Nephron progenitor cell (in vitro differentiated cells): ENCODE measurements at places on chromosomes 3 and 15.

DNA sequence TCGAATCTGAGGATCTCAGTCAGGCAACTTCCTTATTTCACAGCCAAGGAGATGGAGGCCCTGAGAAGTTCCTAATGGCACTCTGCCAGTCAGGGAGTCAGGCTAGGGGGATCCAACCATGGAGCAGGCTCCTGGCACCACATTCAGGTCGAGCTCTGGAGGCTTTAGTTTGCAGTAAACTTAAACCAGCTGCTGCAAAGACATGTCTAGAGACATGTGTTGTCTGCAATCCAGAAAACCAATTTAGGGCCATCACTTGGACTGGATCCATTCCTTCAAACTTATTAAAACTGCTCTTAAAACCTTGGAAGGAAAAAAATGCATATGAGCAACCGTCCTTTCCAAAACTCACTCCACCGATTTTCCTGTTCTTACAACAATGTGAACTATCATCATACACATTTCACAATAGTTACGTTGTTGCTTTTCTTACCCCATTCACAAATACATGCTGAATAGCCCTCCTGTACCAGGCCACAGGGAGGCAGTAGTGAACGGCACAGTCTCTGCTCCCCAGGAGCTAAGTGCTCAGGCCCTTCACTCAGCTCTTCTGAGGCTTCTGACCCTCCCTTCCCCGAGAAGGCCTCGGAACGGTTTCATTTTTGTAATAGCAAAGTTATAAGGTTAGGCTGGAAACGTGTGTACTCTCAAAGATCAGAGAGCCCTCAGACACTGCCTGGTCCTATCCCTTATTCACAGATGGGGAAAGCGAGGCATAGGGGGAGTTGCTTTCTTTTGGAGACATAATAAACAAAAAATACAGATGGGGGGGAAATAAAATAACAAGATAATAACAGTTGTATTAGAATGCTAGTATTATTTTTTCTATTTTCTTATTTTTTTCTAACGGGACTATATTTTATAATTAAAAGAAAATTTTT lies 20.1 kb downstream of the RFT1 start:
- DNase-seq = no peak

DNA sequence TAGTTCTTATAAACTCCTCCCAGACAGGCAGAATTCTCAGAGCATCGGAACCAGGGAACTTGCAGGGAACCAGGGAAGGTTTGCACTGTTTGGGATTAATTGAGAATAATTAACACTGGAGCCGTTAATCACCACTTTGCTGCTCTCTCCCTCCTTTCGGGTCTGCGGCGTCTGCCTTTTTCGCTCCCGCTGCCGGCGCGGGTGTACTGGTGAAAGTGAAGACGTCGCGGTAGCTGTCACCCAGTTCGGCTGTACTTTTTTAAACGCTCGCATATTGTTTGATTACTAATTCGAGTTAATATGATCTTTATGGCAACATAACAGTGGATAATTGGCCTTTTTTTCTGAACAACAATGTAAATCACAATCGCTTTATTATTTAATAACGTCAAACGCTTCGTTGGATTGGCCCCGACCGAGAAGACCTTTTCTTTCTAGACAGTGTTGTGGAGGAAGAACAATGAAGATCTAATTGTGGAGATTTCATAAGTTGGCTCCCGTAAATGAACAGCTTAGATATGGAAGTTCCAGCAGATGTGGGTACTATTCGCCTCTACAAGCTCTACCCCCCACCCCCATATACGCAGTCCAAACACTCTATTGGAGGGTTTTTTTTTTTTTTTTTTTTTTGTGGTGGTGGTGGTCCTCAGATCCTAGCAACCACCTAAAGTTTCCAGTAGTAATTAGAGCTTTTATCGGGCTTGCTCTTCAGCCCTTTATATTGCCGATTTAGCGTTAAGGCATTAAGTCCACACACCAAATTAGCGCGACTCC lies 12.7 kb downstream of the SOX2 start:
- DNase-seq = no peak

DNA sequence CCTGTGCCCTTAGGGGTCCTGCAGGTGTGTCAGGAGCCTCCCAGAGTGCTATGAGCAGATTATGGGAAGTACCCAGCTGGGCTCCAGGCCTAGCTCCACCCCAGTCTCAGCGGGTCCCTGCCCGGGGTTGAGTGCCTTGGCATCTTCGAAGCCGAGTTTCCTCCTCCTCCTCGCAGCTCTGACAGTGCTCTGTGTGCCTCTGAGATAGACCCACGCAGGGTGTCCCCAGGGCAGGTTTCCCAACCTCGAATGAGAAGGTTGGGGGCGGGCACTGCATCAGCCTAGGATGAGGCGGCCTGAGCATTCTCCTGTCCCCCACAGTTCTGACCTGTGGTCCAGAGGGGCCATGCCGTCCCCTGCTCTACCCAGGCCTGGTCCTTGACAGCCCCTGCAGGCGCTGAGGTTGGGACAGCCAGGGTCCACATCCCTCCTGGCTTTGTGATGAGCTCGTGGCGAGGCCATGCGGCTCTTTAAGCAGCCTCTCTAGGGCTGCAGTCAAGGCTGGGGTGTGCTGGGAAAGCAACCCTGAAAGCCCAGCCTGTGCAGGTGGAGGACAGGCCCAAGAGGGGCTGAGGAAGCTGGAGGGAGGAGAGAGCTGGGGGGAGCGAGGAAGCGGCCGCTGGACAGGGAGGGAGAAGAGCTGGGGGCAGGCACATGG lies 20.2 kb upstream of the SKOR1 start:
- no peak for DNase-seq

DNA sequence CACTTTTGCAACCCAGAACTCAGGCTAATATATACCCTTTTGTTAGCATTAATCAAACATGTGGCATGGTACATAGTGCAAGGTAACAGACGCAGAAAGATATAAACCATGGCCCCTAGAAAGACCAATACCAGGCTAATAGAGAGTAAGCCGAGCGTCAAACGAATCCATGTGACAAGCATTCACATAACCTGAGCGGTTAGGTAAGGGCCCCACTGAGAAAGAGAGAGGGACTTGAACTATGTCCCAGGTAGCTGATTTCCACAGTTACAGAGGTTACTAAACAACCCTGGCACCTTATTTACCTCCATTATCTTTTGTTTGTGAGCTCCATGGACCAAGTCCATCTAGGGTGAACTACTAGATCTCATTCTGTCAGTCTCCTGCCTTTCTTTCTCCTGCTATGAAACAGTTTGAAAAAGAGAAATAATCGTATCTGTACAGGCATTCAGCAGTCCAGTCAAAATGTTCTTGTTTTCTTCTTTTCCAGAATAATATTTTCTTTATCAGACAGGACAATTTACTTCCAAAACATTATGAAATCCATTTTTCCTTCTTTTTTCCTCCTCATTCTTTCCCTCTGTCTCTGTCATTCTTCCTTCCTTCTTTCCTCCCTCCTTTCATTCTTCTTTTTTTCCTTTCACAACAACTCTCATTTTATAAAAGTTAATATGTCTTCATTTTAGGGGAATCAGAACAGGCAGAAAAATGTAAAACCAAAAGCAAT lies 30.5 kb upstream of the TNFSF10 start:
- no peak for DNase-seq

DNA sequence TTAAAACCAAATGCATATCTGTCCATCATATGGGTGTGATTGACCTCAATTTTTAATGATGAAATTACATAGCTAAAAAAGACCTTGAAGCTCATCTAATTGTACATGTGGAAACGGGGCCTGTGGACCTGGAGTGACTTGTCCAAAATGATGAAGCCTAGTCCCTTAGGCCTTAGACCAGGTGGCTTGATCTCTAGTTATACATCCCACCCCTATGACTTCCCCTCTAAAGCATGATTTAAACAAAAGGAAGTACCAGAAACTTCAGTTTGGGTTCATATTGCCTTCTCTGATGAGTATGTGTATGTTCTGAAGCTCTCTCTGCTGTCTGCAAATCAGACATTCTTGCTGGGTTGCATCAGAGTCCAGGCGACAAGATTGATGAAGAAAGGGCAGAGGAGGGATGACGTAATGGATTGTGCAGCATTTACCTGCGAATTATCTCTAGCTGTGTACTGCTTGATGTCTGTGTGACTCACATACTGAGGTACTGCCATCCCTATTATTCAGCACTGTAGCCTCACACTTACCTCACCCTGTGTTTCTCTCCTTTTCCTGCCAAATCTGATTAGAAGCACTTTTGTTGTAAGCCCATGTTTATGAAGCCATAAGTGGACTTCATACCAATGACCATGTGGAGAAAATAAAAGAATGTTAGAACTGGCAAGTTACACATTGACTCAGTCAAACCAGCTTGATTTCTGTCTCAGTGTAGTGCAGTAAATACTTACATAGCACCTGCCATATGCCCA lies 111.5 kb downstream of the FILIP1L start:
- DNase-seq = no peak

DNA sequence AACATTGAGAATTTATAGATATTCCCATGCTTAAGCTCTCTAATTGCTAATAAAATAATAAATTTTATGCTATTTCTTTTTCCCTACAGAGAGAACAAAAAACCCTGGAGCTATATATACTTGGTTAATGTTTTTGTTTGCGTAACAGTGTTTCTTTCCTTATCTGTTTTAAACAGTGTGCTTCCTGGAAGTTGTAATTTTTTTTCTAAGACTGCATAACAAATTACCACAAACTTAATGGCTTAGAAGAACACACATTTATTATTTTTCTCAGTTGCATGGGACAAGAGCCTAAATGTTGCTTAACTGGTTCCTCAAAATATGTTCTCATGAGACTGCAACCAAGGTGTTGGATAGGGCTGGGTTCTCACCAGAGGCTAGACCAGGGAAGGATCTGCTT lies 49.7 kb upstream of the DPH6 start:
- DNase-seq = no peak

GRCh38 chr3:86225461-86225860 lies 765.5 kb downstream of the VGLL3 start:
- DNase-seq = no peak

- DNase-seq = no peak
These were observed 298.9 kb downstream of the LRTM1 start for GRCh38 chr3:54628888-54629441.

- no peak for DNase-seq
These were observed 28.4 kb upstream of the SHC4 start for GRCh38 chr15:48992096-48992495.

DNA sequence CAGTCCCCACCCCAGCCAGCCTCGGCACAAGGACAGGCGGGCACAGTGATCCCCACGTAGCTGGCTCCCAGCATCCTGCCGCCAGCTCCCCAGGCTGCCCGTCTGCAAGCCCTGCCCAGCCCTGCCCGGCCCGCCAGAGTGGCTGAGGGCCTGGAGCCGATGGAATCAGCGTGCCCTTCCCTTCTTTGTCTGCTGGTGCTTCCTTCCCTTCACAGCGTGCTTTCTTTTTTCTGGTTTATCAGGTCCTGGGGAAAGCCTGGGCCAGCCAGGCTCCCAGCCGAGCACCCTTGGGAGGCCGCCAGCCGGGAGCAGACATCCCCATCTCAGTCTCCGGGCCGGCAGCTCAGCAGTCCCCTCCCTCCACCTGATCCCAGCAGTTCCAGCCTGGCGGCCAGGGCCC lies 54.7 kb upstream of the SMAD6 start:
- DNase-seq = no peak

- DNase-seq = no peak
These were observed 24.7 kb downstream of the TNFAIP8L3 start for GRCh38 chr15:51069983-51070382.

DNA sequence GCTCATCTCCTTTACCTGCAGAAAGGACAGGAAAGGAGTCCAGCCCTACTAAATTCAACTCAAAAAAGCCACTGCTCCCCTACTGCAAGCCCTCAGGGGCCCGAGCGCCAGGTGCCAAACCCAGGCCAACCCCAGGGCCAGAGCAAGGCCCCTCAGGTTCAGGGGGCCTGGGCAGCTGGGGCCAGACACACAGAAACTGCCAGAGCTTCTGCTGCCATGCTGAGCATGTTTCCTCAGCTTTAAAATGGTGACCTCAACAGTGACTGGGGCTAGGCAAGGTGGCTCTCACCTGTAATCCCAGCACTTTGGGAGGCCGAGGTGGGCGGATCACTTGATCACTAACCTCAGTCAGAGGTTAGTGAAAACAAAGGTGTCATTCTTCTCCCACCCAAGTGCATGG lies 38.8 kb downstream of the KLHL25 start:
- no peak for DNase-seq

GRCh38 chr15:101542306-101543025 lies 53.0 kb upstream of the PCSK6 start:
- DNase-seq = no peak

DNA sequence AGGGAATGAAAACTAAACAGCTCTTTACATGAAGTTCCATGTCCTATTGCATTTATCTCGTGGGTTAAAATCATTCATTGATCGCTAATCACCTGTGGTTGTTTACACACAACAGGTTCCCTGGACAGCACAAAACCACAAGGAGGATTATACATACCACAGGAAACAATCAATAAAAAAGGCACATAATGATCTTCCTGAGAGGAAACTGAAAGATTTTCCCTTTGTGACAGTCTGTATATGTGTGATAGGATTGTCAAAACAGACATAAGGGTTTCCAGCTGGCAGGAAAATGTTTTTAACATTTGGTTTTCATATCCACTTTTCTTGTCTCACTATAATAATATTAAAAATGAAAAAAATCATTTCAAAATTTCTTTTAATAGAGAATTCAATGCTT lies 541.8 kb downstream of the NLGN1 start:
- DNase-seq = no peak

DNA sequence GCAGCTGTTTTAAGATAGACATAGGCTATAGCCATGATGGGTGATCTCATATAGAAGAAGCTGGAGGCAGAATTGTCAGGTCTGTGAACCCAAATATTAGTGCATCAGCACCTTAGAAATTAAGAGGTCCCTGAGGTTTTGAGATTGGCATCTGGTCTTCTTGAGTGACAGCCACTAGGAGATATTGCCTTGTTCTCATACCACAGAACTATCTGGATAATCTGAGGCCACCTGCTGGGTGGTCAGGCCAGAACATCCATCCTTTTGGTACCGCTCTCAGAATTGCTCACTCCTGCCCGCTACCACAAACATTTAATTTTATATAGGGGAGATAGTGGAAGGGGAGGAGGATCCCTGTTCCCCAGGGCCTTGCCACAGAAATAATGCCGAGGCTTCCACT lies 210.6 kb upstream of the ZPLD1 start:
- DNase-seq = no peak

- DNase-seq = no peak
These were observed 2.4 kb downstream of the ANPEP start for GRCh38 chr15:89812011-89812846.

GRCh38 chr15:74958320-74958907 lies 1.8 kb upstream of the RPP25 start:
- peak; percentile 51 for DNase-seq

GRCh38 chr3:839981-840380 lies 252.8 kb upstream of the CNTN6 start:
- no peak for DNase-seq

- DNase-seq = no peak
These were observed 24.6 kb upstream of the HES1 start for GRCh38 chr3:194111336-194111735.

GRCh38 chr3:190810957-190811356 lies 51.5 kb downstream of the GMNC start:
- DNase-seq = no peak

GRCh38 chr3:58724336-58724735 lies 57.8 kb upstream of the FAM3D start:
- no peak for DNase-seq

- peak; percentile 67 for DNase-seq
These were observed 42.7 kb downstream of the EIF2AK4 start for GRCh38 chr15:39976291-39977274.
